ENCODE measurements at places on chromosomes 5 and 9.

DNA sequence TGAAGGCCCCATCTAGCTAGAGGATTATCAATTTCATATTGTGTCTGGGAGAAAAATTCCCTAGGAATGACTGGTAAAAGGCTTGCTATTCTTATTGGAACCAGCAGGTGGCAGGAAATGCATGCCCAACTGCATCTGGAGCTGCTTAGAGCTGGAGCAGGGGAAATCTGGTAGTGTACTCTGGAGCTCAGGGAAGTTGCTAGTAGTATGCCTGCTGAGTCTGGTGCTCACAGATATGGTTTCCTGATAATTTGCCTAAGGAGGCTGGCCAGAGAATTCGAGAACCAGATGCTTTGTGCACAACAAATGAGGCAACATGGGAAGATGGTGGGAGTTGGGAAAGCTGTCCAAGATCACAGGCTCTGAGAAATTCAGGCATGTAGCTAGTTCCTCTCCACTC is 53.7 kb downstream of the G3BP1 start:
- peak; percentile 57 for DNase-seq

DNA sequence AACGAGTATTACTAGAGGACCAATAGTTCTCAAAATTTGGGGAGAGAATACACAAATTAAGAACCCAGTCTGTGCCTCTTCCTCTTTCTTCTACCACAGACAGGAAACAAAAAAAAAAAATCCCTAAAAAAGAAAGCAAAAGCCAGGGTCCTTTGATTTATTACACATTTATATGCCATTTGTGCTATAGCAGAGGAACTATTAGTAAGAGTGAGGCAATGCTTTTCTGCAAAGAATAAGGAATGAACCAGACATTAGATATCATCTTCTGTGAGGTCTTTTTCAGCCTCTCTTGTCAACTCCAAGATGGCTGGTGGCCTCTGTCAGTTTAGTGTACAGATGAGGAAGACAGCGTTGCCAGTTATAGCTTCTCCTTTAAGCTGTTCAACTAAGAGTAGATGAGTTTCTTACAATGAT is 127.6 kb downstream of the RFX3 start:
- no peak for DNase-seq

GRCh38 chr5:136886608-136887007 is 521.3 kb upstream of the TRPC7 start:
- DNase-seq, result no peak

DNA sequence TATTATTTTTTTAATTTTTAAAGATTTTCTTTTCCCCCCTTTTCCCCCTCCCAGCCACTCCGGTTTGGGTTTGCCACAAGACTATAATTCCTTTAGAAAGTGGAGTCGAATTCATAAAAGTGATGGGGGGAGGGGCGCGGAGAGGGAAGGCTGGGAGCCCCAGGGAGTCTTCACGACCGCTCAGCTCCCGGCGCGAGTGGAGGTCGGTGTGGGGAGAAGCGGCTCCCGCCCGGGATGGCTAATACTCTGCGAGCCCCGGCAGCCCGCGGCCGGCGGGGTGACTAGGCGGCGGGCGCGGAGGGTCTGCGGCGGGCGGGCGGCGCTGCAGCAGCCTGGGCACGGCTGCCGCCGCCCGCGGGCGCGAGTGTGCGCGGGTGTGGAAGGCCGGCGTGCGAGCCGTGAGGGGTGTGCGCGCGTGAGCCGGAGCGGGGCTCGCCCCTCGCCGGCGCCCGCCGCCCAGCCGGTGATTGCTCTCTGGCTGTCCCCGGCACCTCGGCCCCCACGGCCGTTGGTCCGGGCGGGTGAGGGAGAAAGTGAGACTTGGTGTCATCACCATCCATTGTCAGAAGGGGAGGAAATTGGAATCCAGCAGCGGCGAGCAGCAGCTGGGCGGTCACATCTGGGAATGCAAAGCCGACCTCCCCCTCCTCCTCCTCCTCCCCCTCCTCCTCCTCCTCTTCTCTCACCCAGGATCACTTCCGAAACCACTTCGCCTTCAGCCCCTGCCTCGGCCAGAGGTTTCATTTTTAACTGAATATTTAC is at the start of gene PARP8:
PARP8 (plus strand) TSS at position 377 of the 762 bp plus-strand sequence. CDS start 459 bp downstream, outside the sequence.
- peak; percentile 30 for DNase-seq

DNA sequence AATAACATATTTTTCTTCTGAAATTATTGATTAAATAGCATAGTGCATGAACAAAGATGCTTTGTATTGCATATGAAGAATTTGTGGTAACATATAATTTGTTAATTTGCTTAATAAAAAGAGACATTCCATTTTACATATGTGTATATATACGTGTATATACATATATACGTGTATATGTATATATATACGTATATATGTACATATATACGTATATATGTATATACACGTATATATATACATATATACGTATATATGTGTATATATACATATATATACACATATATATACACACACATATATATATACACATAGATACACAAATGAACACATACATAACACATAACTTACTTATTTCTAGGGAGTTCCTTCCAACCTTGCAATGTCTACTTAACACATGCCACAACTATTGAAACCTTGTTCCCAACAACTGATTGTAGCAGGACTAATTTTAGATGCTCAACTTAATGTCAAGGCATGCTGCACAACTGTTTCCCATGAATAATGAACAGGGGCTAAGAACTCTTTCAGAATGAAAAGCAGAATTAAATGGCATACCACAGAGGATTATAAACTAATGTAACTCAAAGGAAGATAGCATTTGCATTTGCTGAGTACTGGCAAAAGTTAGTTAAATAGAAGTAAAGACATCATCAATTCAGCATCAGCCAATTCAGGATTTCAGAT is 17.4 kb downstream of the KIF24 start:
- DNase-seq, result no peak

DNA sequence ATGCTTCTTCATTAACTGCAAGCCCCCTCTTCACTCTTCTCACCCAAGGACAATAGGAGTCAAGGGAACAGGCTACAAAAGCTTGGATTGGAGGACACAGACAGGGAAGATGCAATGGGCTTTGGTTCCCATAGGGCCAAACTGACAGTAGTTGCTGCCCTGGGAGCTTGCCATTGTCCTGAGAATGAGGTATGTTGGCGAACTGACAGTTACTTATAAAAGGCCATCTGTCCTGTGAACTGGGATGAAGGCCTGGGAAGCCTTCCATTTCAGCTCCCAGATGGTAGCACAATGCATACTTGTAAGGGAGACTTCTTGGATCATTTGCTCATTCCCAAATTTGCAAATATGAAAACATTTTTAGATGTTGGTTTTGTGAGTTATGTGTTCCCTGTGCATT is 88.9 kb downstream of the SNCAIP start:
- no peak for DNase-seq
